Omental fat pad (tissue), 4 donors: ENCODE measurements at places on chromosomes 1 and 21. TPM values are rescaled to one million over a fixed set of nuclear protein-coding genes. Genes with fewer than 3 reads are reported as not detected.

Gene SPRR2A
- total RNA-seq: not detected

Gene ICOSLG
- 1.7 TPM for total RNA-seq

Gene KRTAP13-2
- total RNA-seq: not detected

Gene LEFTY2
- total RNA-seq: 4.5 TPM

Gene ANGPTL1
- 154 TPM for total RNA-seq

Gene PLA2G2A
- total RNA-seq: 196 TPM

Gene KLF17
- 0.24 TPM for total RNA-seq

Gene GPR3
- total RNA-seq: 0.19 TPM

Gene LAPTM5
- total RNA-seq: 87.4 TPM

Gene DMAP1
- 43.5 TPM for total RNA-seq

Gene TNFRSF25
- 25.5 TPM for total RNA-seq

Gene RPS6KA1
- 24.2 TPM for total RNA-seq

Gene SYT14
- total RNA-seq: not detected

Gene NCMAP
- total RNA-seq: not detected

Gene VWA5B1
- total RNA-seq: not detected

Gene RGS8
- not detected for total RNA-seq

DNA sequence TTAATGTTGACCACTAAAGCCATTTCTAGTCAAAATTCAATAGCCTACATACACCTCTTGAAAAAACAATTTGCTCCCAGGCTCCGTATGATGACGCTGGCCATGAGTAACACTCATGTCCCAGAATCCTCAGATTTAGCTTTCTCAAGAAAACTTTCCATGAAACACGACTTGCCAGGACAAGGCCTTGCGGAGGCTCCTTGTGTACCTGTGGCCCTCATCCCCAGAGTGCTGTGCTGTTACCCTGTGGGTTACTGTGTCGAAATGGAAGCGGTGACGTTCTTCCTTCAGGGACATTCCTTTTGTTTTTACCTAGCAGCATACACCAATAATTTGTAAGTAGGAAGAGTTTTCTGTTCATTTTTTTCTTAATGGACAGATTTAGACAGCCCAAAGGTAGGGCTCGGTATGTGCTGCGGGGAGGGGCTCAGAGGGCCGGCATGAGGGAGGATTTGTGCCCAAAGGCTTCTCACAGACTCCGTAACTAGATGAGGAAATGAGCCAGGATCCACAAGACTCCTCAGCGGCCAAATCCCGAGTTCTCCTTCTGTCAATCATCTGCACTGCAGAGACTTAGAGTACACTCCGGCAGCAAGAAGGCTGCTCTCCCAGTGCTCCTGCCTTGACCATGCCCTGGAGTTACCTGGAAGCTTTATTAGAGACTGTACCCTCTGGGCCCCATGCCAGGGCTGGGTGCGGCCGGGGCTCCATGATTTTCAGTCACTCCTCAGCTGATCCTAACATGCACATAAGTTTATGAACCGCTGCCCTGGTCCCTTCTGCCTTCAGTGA is 17.8 kb downstream of the GNG12 start:
- DNase-seq: no peak

DNA sequence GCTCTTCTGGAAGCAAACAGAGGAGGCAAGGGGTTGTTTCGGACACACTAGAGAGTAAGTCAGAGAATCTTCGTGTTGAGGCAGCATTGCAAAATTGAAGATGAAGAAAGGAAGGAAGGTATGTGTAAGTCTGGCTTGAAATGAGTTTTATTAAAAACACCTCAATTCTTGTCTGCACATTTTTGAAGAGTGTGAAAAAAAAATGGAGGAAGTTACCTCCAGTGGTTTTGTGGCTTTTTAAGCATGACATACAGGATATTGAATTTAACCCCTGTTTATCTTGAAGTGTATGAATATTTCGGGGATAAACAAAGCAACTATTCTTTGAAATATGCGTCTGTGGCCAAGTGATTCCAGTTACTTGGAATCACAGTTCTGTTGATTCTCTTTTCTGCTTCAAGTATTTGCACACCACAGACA is 203.2 kb upstream of the SGIP1 start:
- no peak for DNase-seq

- no peak for DNase-seq
Measured at GRCh38 chr1:186299570-186299969, 75.5 kb downstream of the TPR start.

- no peak for DNase-seq
Measured at GRCh38 chr1:8303141-8303540, 14.8 kb upstream of the SLC45A1 start.

- DNase-seq: peak; percentile 66
Measured at GRCh38 chr1:159891275-159892157, 8.4 kb downstream of the CFAP45 start.

DNA sequence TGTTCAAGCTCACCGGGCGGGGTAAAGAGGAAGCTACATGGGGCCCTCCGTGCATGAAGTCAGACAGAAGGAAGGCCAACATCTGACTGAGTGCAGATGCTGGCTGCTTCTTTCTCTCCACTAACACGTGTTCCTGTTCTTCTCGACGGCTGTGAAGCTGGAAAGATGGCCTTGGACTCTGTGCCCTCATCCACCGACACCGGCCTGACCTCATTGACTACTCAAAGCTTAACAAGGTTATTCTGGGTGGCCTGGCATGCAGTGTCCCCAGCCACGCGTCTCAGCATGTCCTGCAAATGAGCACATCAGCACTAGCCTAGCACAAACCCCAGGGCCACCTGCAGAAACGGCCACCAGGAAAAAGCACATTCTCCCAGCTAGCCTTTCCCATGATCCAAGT is 41.2 kb downstream of the ACTN2 start:
- no peak for DNase-seq

- no peak for DNase-seq
Measured at GRCh38 chr1:204426035-204426436, 14.4 kb upstream of the PPP1R15B start.

GRCh38 chr1:64046243-64046642 is 157.2 kb upstream of the UBE2U start:
- DNase-seq: no peak

DNA sequence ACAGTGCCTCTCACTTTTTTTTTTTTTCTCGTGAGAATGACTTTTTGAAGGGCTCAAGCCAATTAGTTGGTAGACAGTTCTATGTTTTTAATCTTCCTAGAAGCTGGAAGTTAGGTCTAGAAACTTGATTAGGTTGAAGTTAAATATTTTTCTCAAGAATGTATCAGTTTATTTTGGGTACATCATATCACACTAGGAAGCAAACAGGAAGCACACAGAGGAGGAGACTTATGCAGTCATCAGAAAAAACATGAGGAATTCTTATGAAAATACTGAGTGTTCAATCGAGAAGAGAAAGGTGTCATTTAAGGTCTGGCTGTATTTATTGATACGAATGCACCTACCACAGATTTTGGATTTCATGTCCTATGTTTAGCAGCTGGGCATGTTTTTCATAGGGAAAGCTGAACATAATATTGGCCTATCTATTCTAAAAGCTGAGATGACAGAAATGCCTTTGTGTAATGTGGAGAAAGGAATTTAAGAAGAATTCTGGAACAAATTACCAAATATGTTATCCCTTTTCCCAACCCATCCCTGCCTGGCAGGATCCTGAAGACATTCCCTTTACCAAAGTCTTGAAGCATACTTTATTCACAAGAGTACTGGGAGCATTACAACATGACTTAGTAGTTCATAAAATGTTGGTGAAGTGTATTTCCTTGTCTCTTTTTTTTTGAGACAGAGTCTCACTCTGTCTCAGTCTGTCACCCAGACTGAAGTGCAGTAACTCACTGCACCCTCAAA is 17.5 kb upstream of the ZFP69B start:
- DNase-seq: no peak

DNA sequence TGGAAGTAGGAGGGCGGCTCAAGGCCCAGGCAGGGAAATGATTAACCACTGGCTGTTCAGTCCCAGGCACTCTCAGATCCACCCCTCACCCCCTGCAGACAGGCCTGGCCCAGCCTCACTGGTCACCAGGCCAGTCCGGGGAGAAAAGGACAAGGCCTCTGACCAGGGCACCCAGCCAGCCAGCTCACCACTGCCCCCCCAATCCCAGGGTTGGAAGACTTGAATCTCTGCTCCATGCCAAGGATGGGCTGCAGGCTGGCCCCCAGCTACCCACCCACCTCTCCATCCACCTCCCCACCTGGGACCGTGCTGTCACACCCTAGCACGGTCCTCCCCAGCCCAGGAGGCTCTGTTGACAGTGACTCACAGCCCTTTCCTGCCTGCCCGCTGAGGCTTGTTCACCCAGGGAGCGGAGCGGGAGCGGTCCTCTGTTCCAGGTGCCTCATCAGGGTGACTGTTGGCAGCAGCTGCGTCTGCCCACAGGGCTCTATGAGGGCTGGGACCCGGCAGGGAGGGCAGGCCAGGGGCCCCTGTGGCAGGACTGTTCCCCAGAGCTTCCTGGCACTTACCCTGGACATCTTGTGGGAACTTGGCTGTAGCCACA is 2.2 kb downstream of the LAD1 start:
- DNase-seq: no peak

DNA sequence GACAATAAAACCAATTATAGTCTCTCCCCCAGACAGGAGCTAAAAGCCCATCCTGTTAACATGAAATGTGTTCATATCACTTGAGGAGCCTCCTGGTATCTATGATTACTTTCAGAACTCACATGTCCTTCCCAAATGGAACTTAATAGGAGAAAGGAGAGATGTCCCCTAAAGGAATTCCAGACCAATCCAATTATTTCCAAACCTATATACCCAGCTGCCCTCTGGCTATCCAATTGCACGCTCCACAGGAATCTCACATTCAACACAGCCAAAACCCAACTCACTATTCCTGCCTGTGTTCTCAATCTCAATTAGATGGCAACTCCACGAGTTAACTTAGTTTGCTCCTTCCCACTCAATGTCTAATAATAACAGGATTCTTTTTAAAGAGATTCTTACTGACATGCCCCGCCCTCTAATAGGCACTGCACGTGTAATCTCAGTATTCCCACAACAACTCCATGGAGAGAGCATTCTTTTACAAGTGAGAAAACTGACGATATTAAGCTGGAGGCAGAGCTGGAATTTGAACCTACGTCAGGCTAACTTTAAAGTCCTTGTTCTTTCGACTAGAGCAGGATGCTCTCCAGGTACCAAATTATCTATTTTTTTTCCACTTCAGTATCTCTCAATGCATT is 59.1 kb upstream of the SEC16B start:
- no peak for DNase-seq

DNA sequence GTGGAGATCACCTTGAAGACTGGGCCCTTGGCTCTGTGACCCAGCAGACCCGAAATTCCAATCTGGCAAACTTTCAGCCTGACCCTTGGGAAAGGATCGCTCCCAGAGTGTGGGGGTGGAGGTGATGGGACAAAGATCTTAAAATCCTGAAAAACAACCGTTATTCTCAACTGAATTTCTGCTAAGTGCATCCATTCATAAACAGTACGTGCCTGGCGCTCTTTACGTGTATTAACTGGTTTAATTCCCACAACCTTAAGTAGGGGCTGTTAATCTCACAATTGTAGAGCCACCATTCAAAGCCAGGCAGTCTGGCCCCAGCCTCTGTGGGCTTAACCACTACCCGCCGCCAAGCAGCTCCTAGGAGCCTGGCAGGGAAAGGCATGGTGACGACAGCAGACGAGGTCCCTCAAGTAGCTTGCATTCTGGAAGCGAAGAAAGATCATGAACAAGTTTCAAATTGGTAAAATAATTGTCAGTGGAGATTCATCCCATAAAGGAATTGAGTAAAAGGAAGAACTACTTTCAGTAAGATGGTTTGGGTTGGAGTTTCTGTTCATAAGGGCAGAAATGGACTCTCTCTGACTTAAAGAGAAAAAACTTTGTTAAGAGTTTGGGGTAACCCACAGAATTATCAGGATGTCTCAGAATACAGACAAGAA is 11.4 kb upstream of the RGS16 start:
- DNase-seq: no peak

GRCh38 chr1:169904834-169905233 is 11.1 kb upstream of the SCYL3 start:
- no peak for DNase-seq

GRCh38 chr1:212712451-212713303 is 13.0 kb upstream of the BATF3 start:
- DNase-seq: no peak

- no peak for DNase-seq
Measured at GRCh38 chr1:1183221-1183747, 9.6 kb downstream of the TTLL10 start.

DNA sequence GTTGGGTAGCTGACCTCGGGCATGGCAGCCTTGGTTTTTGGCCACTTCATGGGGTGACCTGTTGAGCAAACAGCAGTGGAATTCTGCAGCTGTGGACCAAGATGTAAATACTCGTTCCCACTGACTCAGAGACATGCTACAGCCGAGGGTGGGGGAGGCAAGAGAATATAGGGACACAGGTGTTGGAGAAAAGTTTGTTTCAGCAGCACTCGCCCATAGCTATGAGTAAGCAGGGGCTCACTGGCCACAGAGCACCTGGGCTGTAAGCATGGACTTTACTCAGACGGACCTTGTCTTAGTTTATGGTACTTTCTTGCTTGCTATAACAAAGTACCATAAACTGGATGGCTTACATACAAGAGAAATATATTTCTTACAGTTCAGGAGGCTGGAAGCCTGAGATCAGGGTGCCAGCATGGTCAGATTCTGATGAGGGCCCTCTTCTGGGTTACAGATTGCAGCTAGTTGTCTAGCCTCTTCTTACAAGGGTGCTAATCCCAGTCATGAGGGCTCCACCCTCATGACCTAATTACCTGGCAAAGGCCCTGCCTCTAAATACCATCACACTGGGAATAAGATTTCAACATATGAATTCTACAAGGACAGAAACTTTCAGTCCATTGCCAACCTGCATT is 437.2 kb upstream of the DAB1 start:
- DNase-seq: no peak

- no peak for DNase-seq
Measured at GRCh38 chr1:212620293-212620692, 11.7 kb downstream of the ATF3 start.

- no peak for DNase-seq
Measured at GRCh38 chr1:198238121-198238520, 81.3 kb downstream of the NEK7 start.

- DNase-seq: no peak
Measured at GRCh38 chr1:109564194-109564878, 15.9 kb downstream of the GNAI3 start.

DNA sequence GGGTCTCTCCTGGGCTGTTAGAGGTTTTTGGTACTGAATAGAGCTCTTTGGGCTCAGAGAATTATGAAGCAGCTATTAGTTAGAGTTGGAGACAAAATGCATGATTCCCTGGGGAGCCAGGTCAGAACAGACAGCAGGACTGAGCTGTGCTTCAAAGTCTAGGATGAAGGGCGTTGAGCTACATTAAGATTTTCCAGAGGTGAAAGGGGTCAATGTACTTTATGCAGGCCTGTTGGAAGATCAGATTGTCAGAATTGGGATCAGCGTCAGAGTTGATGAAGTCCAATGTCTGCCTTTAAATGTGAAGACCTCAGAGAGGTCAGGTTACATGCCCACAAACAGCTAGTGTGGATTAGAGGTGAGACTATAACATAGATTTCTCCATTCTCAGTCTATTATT is 53.8 kb downstream of the RGS5 start:
- no peak for DNase-seq

GRCh38 chr21:45040157-45040711 is 34.1 kb upstream of the ADARB1 start:
- no peak for DNase-seq

- DNase-seq: no peak
Measured at GRCh38 chr1:195591917-195592672, 1016.1 kb downstream of the KCNT2 start.
